ENCODE measurements at places on chromosomes 5 and 9.

- DNase-seq: no peak
Observed at GRCh38 chr5:131413605-131414559, 150.0 kb downstream of the CDC42SE2 start.

DNA sequence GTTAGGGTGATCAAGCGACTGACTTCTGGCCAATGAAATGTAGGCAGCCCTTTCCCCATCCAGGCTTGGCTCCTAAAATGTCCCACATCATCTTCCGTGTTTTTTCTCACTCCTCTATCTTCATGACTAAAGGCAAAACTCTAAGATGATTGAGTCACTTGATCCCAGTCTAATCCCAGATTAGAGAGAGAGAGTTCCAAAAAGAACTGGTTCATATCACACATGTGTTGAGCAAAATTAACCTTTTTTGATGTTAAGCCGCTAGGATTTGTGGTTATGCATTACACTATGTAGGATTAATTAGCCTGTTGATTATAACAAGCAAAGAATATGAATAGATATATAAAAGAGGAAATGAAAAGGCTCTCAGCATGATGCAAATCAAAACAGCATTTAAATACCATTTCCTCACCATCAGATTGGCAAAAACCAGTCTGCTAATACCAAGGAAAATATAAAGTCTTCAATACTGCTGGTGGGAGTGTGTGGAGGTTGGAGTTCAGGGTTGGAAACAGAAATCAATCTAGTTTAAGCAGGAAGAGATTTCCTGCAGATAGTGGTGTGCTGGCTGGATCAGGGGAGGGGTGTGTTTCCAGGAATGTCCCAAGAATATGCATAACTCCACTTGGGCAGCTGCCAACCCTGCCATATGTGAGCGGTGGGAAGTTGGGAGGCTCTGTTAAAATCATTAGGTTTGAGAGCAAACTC lies 187.6 kb upstream of the S1PR3 start:
- DNase-seq: no peak

- DNase-seq: peak; percentile 87
Observed at GRCh38 chr5:65871182-65871581, 55.2 kb upstream of the ERBIN start.

DNA sequence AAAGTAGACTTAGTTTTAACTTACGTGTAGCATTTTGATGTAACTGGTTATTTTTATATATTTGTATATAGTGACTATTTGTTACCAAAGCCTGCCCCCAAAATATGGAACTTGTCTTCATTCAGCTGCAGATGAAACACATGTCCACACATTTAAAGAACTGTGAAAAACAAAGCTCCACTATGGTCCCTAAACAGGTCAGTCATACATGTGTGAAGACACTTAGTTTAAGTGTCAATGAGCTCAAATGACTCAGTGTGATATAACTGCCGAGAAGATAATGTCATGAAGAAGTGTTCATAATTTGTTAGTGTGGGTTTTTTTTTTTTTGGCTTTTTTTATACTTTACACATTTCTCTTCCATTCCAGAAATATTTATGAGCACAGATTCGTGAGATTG lies 28.2 kb downstream of the HAVCR1 start:
- no peak for DNase-seq

DNA sequence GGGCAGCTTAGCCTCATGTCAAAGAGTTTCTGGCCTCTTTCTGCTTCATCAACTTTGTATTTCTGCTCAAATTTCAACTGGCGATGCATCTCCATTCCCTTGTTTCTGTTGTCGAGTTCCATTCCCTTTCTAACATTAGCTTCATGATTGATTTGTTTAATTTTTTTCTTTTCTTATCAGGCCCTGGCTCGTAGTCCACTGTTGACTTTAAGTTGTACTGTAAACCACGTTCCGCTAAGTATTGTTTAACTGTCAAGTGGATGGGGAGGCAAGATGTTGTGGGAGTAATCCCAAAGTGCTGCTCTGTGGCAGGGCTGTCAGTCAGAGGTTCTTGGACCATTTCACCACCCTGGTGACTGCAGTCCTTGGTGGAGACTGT lies 309.1 kb downstream of the PSAT1 start:
- peak; percentile 65 for DNase-seq

GRCh38 chr9:9100070-9100469 lies 1300.5 kb upstream of the DMAC1 start:
- no peak for DNase-seq

DNA sequence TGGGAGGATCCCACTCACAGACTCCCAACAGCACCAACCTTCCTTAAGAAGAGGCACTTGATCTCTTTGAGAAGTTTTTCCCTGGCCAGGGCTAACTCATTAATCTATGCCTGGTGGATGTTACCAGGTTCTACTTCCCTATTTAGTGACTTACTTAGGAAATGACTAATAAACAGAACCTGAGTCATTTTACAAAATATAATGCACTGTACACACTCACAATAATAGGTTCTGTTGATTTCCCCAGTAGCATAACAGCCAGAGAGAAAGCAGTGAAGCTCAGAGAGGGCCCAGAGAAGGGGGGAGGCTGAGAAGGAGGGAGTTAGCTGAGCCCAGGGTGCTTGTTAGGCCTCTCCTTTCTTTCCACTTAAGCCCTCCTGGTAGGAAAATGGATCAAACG lies 27.1 kb downstream of the FRMD3 start:
- peak; percentile 11 for DNase-seq

DNA sequence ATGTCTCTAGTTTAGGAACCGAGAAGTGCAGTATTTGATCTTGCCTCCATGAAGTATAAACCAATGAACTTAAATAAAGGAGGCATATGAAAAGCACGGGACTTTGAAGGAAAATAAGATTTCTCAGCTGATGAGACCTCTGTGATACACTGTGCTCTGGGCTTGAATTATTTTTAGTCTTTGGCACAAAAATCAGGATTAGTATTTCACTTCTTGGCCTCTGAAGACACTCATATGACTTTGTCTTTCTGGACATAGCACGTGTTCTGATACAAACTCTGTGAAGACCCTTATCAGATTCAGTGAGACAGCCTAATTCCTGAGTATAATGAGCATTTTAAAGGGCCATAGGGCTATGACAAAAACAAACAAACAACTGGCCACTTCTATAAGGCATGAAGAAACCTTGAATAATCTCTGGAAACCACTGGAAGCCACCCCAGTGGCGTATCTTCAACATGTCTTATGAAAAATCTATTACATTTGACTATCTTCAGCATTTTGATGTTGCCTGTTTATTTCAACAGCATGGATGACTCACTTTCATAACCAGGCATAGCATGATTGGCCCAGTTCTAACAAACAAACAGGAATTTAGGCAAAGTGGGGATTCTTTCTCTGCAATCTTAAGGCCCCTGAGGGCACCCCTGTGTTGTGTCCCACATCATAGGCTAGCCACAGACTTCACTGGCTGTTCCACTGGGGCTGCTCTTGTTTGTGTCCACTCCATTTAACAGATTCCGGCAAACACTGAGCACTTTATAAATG lies 90.3 kb upstream of the ZNF462 start:
- no peak for DNase-seq

- no peak for DNase-seq
Observed at GRCh38 chr9:34190996-34191892, 12.4 kb downstream of the UBAP1 start.

- peak; percentile 53 for DNase-seq
Observed at GRCh38 chr9:104835161-104835560, 71.2 kb downstream of the NIPSNAP3B start.

GRCh38 chr9:124507880-124508423 lies 753 bp upstream of the NR5A1 start:
- DNase-seq: no peak
